Activated naive CD4-positive, alpha-beta T cell treated with anti-CD3 and anti-CD28 coated beads for 36 hours (primary cell): ENCODE measurements at places on chromosomes 13 and 19. TPM values are rescaled to one million over a fixed set of nuclear protein-coding genes. Genes with fewer than 3 reads are reported as not detected.
A peak's percentile ranks its signal among the peaks of the same experiment; 100 is the strongest.

IGFL1 gene
- total RNA-seq = not detected

RXFP2 gene
- not detected for total RNA-seq

ICAM1 gene
- total RNA-seq = 11.5 TPM

SIGLECL1 gene
- total RNA-seq = not detected

OR7A5 gene
- total RNA-seq = not detected

SIX5 gene
- 1.8 TPM for total RNA-seq

DNA sequence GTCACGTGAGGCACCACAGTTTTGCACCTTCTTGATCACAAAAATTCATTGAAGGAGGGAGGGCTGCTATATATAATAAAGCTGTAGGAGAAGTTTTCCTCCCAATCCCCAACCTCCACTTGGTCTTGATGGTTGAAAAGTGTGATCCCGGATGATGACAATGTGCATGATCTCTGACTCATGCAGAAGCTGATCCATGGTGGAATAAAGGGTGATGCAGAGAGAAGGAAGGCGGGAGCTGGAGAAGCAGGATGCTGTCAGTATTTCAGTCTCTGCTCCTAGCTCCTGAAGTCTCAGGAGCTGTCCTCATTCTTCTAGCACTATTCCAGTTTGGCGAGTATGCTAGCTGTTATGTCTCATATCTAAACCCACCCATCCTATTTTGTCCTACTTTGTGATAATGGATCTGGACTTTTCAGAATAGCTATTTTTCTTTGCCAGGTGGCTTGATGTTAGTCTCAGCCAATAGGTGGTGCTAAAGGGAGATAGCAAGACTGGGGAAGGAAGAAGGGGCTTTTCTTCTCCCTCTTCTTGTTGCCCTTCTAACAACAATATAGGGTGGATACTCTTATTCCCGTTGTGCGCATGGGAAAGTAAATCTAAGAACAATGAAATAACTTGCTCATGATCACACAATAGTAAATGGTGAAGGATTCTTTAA lies 65.6 kb upstream of the HTR2A start:
- H3K4me3 ChIP-seq = no peak overlapping the region
- H3K27ac ChIP-seq = no peak overlapping the region
- no peaks in the 10 kb centered on the region for H3K4me1 ChIP-seq
- H3K36me3 ChIP-seq = no peaks in the 10 kb centered on the region
- no peak for DNase-seq

- no peak for DNase-seq
- H3K4me3 ChIP-seq = no peak overlapping the region
- no peaks in the 10 kb centered on the region for H3K27me3 ChIP-seq
- no peaks in the 10 kb centered on the region for H3K4me1 ChIP-seq
- H3K36me3 ChIP-seq = no peaks in the 10 kb centered on the region
These were observed 2267.7 kb downstream of the PCDH9 start for GRCh38 chr13:64962404-64962803.

GRCh38 chr13:40024204-40024966 lies 368.9 kb downstream of the COG6 start:
- DNase-seq = peak; percentile 23
- no peak overlapping the region for H3K4me3 ChIP-seq
- peaks cover 33% of the 10 kb centered on the region for H3K4me1 ChIP-seq
- peaks cover 2% of the 10 kb centered on the region for H3K27me3 ChIP-seq
- no peaks in the 10 kb centered on the region for H3K36me3 ChIP-seq

GRCh38 chr13:36346222-36347083 lies at the start of gene SPART:
Gene SPART (minus strand): TSS chr13:36346394. CDS start chr13:36335830, 10,564 bp downstream.
- peaks cover 26% of the 10 kb centered on the region for H3K4me1 ChIP-seq
- H3K4me3 ChIP-seq = peak within 1 kb of the TSS; percentile 86
- DNase-seq = peak; percentile 93
- H3K36me3 ChIP-seq = peaks cover 1% of the 10 kb centered on the region

DNA sequence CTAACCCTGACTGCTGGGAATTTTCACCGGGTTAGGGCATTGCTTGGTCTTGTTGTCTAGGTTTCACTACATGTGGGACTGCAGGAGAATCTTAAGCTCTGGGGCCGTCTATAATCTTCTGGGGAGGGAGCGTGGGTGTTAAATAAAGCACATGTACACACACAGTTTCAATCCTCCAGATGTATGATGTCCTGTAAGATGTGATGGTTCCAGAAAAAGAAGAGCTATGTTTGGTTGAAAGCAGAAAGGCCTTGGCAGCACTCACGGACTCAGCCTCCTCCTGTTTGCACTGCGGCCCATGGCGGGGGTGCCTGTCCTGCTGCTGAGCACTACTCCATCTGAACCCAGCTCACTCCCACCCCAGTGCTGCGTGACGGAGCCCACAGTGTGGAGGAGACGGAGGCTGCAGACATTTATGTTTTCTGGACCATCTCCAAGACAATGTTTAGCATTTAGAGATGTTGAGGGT lies 343.5 kb downstream of the TEX29 start:
- H3K36me3 ChIP-seq = no peaks in the 10 kb centered on the region
- H3K27ac ChIP-seq = no peak overlapping the region
- H3K4me1 ChIP-seq = no peaks in the 10 kb centered on the region
- H3K27me3 ChIP-seq = peaks cover 3% of the 10 kb centered on the region
- H3K4me3 ChIP-seq = no peak overlapping the region
- DNase-seq = no peak

- H3K4me1 ChIP-seq = peaks cover 84% of the 10 kb centered on the region
- peaks cover 12% of the 10 kb centered on the region for H3K36me3 ChIP-seq
- H3K27me3 ChIP-seq = no peaks in the 10 kb centered on the region
- peak overlapping the region; percentile 71 for H3K27ac ChIP-seq
- DNase-seq = no peak
These were observed 2.6 kb upstream of the POLR2E start for GRCh38 chr19:1097810-1098176.

GRCh38 chr19:7743425-7743841 lies 3.9 kb downstream of the CD209 start:
- peaks cover 36% of the 10 kb centered on the region for H3K27me3 ChIP-seq
- peaks cover 12% of the 10 kb centered on the region for H3K4me1 ChIP-seq
- peak; percentile 41 for DNase-seq
- no peak overlapping the region for H3K27ac ChIP-seq
- no peak overlapping the region for H3K4me3 ChIP-seq
